ENCODE measurements at places on chromosomes 2 and 18. TPM values are rescaled to one million over a fixed set of nuclear protein-coding genes. Genes with fewer than 3 reads are reported as not detected.

The IL1RL1 gene
- 2.2 TPM for total RNA-seq

The MBD1 gene
- total RNA-seq, result 94.9 TPM

DNA sequence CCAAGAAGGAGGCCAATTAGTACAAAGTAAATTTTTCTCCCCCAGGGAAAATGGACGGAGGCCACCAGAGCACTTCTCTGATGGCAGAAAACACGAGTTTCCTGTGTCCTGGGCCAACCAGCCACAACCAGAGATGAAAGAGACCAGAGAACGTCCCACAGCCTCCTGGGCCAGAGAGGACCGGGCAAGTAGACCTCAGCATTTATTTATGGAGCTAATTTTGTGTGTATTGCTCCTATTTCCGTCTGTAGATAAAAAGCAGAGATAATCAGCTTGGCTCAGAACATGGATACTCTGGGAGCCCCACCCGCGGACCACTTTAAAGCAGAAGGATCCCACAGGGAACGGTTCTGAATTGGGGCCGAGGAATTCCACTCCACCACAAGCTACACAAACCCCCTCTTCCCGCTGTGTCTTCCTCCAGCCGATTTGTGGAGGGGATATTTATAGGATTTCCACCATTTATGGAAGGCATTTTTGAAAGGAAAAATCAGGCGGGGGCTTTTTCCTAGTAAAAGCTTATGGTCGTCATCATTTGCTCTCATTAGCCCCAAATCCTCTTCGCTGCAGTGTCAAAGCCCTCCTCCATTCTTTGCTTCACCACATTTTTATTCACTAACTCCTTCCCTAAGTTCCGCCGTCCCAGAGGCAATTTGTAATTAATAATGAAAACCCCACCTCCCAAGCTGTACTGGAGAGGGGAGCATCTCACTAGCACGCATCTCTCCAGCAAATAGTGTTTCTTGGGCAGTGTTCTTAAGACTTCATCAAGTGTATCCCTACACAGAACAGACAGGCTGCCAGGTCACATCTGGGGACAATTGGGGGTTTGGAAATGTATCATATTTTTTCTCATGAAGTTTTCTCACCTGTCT is 43.7 kb upstream of the TWIST2 start:
- no peak overlapping the region for H3K4me3 ChIP-seq
- no peak overlapping the region for H3K27ac ChIP-seq

GRCh38 chr2:44299635-44300034 is 24.4 kb downstream of the SLC3A1 start:
- H3K4me1 ChIP-seq, result peaks cover 13% of the 10 kb centered on the region
- no peak overlapping the region for H3K27ac ChIP-seq
- DNase-seq, result no peak
- no peaks in the 10 kb centered on the region for H3K36me3 ChIP-seq
- peaks cover 11% of the 10 kb centered on the region for H3K27me3 ChIP-seq
- H3K4me3 ChIP-seq, result no peak overlapping the region

GRCh38 chr18:12703664-12704063 is 822 bp downstream of the PSMG2 start:
- peak; percentile 8 for DNase-seq
- no peaks in the 10 kb centered on the region for H3K27me3 ChIP-seq
- H3K4me1 ChIP-seq, result peaks cover 49% of the 10 kb centered on the region
- peak overlapping the region; percentile 100 for H3K27ac ChIP-seq
- peaks cover 5% of the 10 kb centered on the region for H3K36me3 ChIP-seq

DNA sequence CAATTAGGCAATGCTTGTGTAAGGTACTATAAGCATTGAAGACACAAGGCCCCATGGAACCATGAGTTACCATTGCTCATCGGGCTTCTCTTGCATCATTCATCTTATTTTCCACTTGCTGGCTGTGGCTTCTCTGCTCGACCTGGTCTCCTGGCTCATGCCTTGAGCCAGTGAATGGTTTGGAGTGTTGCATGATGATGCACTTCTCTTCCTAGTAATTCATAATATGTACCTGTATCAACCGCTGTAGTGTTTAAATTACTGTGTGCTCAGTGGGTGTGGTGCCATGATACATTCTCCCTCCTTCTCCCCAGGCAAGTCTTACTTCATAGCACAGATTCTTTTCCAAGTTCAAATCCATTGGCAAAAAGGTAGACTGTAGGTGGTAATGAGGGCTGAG is 66.8 kb downstream of the ABCA12 start:
- H3K27ac ChIP-seq, result no peak overlapping the region
- DNase-seq, result no peak
- H3K4me3 ChIP-seq, result no peak overlapping the region
- H3K27me3 ChIP-seq, result no peaks in the 10 kb centered on the region

Measured in activated T-cell treated with anti-CD3 and anti-CD28 coated beads, Interleukin-2, amount 50 U/mL, for 72 hours (primary cell).